ENCODE measurements at places on chromosomes 13 and 19.

- DNase-seq = no peak
These were observed 12.0 kb upstream of the ZNF274 start for GRCh38 chr19:58170860-58171259.

DNA sequence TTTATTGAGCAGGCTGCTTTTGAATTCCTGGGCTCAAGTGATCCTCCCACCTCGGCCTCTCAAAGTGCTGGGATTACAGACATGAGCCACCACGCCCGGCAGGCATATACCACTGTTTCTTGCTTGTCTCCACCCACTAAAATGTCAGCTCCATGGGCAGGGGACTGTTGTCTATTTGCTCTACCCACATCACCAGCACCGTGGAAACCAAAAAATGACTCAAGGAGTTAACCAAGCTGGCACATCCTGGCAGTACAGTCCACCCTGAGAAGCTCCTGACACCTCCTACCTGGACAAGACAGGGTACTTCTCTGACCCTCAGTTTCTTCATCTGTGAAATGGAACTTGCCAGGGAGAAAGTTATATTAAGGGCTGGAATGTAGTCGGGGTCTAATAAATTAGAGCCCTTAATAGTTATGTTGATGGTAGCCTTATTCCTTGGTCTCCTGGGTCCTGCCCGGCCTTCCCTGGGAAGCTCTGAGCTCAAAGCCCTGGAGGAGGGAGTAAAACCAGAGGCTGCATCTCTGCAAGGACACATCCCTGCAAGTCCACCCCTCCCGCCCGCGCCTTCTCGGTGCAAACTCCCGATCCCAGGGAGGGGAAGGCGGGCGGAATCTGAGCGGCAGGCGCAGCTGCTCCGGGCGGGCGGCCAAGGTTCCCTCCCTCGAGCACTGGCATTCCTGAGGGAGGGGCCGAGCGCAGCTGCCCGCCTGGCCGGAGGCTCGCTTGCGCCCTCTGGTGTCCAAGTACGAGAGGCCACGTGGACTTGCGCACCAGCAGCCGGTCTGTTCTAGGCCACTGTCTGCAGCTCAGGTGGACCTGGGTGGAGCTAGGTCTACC lies 14.1 kb downstream of the RDH8 start:
- DNase-seq = peak; percentile 89

GRCh38 chr13:30673669-30674521 lies 56.2 kb downstream of the USPL1 start:
- peak; percentile 84 for DNase-seq

- DNase-seq = no peak
These were observed 26.5 kb downstream of the MPND start for GRCh38 chr19:4369888-4370260.

- DNase-seq = no peak
These were observed 26.0 kb downstream of the OBI1 start for GRCh38 chr13:78632996-78633395.

GRCh38 chr19:48194844-48195830 lies 24.7 kb downstream of the ZSWIM9 start:
- DNase-seq = no peak

GRCh38 chr19:1251330-1252220 lies 3.2 kb downstream of the MIDN start:
- peak; percentile 71 for DNase-seq

- DNase-seq = no peak
These were observed 10.7 kb downstream of the ZNF460 start for GRCh38 chr19:57290970-57291369.

DNA sequence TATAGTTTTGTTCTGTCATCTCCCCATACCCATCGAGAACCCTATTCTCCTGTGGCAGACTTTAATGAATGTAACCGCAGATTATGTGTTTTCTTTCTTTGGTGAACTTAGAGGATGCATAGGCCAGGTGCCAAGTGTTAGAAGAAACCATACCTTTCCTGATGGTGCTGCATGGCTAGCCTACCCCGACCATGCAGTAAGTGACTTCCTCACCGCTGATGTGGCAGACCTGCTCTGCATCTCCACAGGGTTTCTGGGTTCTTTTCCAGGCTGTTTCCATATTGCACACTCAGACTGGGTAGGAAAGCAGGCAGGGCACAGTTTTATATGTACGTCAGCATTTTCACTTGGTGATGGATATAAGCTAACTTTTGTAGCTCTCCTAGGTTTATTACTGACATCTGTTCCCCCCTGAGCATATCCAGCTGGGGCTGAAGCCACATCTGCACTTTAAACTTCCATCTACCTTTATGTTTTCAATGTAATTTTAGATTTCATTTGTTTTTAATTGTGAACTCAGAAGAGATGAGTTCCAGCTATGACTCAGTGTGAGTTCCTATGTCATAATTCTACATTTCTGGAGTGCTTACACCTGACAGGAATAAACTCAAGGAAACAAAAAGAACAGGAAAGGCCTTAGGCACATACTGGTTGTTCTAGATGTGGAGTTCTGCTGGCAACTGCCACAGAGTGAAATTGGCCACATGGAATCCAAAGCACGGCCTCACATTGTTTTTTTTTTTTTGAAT lies 42.3 kb downstream of the LRCH1 start:
- no peak for DNase-seq

- DNase-seq = no peak
These were observed 1.2 kb downstream of the ZNF256 start for GRCh38 chr19:57946316-57946715.

DNA sequence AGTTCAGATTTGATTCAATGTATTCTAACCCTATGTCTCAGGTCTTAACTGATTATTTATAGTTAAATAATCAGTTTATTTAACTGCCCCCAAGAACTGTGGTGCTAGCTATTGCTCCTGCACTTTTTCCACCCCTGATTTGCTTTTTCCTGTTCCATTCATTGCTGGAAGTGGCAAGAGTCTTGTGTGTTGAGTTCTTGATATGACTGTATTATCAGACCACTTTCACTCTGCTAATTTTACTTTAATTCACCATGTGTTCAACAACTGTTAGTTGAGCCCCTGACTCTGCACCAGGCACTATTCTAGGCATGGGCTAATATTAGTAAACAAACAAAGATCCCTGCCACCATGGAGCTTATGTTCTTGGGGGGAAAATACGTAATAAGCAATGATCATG lies 39.9 kb downstream of the WDFY2 start:
- no peak for DNase-seq

DNA sequence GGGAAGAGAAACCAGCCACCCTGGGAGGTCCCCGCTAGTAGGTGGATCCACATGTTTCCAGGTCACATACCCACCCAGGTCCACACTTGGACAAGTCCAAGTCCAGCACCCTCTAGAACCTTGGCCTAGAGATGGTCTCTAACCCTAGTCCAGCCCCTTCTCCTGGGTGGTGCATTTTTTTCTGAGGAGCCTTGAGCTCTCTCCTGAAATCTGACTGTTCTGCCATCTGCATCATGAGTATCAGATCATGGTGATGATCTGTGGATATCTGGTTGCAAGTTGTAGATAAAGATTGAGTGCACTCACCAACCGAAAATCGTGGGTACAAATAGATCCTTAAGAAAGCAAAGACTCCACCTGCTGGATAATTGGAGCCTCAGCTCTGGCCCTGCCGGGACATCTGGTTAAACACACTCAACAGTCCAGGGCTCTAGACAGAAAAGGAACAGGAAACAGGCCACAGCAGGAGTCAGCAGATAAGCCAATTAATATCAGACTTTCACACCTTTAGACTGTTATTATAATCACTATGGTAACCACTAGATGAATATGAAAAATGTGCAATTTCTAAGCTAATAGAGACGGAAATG lies 41.1 kb downstream of the GPR12 start:
- peak; percentile 83 for DNase-seq

DNA sequence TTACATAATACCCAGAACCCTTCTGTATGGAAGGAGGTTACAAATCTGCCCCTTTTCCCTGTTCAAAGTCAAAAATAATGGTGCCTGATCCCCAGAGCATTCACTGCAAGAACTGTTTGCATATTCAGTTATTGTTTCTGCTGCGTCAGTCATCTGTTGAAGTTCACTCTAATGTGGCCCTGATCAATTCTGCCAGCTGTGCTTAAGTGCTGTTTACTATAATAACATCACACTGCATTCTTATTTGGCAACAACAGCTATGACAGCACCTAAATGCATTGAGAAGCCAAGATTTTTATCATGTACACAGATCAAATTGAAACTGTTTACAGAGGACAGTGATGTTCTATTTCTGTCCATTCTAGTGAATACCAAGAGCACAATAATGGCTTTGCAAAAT lies 115.9 kb downstream of the DACH1 start:
- DNase-seq = peak; percentile 5

DNA sequence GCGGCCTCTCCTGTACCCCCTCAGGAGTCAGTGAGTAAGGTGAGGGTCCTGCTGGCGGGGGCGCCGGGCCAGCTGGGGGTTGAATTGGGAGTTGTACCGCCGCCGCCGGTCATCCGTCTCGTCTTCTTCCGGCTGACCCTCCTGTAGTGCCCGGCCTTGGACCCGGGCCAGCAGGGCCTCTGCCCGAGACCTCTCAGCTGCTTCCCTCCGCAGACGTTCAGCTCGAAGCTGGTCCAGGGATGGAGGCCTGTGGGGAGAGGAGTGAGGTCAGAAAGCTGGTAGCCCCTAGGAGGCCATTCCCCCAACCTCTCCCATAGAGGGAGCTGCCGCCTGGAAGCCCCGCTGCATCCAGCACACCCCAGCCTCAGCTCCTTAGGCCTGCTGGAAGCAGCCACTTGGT lies 3.8 kb downstream of the LENG1 start:
- DNase-seq = no peak

- no peak for DNase-seq
These were observed 12.3 kb downstream of the SOX21 start for GRCh38 chr13:94700051-94700535.

GRCh38 chr13:34421858-34422475 lies 520.1 kb upstream of the NBEA start:
- DNase-seq = no peak

GRCh38 chr13:70889163-70889562 lies 780.9 kb upstream of the KLHL1 start:
- DNase-seq = no peak

- no peak for DNase-seq
These were observed at the start of gene CD37 for GRCh38 chr19:49335071-49335783. Gene CD37 (plus strand): TSS chr19:49335406. CDS start chr19:49335541, 135 bp downstream.

DNA sequence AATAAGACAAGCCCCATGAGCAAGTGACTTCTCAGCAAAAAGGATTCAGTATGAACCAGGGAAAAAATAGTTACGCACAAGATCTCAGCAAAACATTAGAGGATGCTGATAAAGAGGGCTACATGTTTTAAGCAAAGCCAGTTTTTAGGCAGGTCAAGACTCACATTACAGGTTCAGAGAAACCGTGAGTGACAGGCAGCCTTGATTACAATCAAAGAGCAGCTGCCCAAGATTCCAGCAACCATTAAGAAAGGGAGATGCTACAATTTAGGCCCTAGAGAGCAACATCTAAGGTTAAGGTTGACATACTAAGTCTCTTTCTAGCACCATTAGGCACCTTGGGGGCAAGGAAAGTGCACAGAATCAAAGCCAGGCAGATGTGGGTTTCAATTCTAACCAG lies 2.8 kb upstream of the SLC7A1 start:
- DNase-seq = no peak

DNA sequence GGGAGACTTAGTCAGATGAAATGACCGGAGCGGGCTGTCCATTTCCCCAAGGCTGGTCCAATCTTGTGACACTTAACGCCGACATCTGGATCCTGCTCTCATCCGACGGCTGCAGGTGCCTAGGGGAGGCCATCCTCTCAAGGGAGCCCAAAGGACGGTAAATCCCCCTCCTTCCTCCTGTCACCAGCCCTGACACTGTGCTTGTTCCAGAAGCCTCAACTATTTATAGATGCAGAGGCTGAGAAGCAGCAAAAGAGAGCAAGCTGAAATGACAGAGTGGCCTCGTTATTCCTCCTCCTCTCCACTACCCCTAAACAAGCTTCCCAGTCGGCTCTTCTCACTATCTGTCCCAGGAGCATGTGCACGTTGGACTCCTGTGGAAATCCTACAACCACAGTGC lies 533.7 kb downstream of the LIG4 start:
- no peak for DNase-seq

- DNase-seq = no peak
These were observed 3.0 kb downstream of the ONECUT3 start for GRCh38 chr19:1756264-1756663.

GRCh38 chr19:19280561-19280960 lies 7.5 kb upstream of the TM6SF2 start:
- peak; percentile 31 for DNase-seq

DNA sequence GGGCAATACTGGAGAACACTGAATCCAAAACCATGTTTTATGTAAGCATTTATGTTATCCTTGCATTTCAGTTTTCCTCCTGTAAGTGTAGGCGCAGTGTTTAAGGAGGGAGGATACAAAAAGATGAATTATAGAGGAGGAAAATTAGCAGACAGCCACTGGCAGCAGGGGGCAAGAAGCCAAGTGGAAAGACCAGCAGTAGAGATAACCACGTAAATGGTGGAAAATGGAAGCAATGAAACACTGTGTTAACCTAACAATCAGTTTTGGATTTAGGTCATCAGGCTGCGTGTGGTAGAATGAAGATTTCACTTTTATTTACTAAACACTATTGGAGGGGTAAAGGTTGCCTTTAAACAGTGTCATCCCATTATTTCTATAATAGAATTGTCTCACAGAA lies 447.3 kb downstream of the GPC6 start:
- DNase-seq = no peak

- DNase-seq = no peak
These were observed 814.2 kb upstream of the SLITRK5 start for GRCh38 chr13:86856991-86857390.

DNA sequence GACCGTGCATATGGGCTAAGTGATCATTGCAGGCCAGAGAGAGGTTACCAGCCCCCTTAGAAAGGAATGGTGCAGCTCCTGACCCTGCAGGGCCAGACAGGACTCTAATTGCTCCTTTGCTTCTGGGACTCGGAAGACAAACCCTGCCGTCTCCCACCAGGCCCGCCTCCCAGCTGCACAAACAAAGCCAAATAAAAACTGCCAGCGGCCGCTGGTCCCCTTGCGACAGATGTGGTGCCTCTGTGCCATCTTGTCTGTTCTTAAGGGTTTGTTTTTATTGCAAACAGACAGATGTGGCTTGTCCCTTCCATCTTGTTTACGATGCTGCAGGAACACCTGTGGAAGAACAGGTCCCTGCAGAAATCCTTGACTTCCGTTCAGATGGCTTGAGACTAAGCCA lies 434.4 kb upstream of the TSHZ3 start:
- DNase-seq = no peak

DNA sequence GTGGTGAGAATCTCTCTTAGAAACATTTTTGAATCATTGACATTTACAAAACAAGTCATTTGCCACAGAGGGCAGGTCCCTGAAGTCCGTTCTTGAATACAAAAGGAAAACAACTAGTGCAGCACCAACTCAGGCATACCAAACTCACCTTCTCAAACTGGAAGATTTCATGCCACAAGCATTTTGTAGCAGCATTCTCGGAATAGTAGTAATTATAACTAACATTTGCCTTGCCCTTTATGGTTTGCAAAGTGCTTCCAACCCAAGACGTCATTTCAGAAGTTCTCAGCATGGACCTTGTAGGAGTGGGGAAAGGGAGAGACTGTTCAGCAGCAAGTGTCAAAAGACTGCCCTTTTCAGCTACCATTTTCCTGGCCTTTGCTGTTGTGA lies 344.6 kb downstream of the RFC3 start:
- DNase-seq = no peak
